GM12878 (cell line): ENCODE measurements at places on chromosomes 3 and 15.
A peak's percentile ranks its signal among the peaks of the same experiment; 100 is the strongest.

DNA sequence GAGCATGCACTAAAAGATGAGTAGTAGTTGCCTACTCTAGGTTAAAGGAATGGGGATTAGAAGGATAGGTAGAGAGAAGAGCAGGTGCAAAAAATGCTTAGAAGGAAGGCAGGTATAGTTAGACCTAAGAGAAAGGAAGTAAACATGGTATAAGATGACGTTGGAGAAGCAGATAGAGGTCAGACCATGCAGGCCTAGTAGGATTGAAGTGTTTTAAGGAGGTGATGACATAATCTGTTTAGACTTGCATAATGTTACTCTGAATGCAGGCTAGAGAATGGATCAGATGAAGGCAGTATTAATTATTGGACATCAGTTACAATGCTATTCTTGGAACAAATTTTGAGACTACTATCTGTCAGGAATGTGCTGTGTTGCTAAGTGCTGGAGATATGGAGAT, 11.1 kb upstream of the ECT2 start:
- H3K27me3 ChIP-seq: no peaks in the 10 kb centered on the region
- H3K36me3 ChIP-seq: no peaks in the 10 kb centered on the region
- no peak for DNase-seq
- H3K4me3 ChIP-seq: no peak overlapping the region

DNA sequence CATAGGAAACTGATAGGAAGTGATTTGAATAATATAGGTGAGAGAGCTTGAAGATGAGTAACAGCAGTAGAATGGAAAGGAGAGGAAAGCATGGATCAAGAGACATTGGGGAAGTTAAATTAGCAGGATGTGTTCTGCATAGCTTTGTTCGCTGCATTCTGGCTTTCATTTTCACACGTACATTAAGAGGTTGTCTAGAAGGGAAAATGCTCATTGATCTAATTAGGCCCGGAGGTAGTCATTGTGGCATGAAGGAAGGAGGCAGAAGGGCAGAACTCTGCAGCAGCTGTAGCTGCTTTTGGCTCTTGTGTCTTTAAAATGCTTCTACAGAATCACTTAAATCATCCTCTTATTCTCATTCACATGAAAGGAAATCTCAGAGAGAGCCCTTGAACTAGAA, 40.3 kb downstream of the KCNAB1 start:
- H3K27ac ChIP-seq: no peak overlapping the region
- DNase-seq: peak; percentile 23
- no peaks in the 10 kb centered on the region for H3K27me3 ChIP-seq
- no peak overlapping the region for H3K4me3 ChIP-seq

- peak; percentile 8 for DNase-seq
- H3K4me3 ChIP-seq: no peak overlapping the region
- no peaks in the 10 kb centered on the region for H3K27me3 ChIP-seq
- H3K36me3 ChIP-seq: no peaks in the 10 kb centered on the region
Observed at GRCh38 chr15:32765236-32765635, 47.4 kb downstream of the GREM1 start.

DNA sequence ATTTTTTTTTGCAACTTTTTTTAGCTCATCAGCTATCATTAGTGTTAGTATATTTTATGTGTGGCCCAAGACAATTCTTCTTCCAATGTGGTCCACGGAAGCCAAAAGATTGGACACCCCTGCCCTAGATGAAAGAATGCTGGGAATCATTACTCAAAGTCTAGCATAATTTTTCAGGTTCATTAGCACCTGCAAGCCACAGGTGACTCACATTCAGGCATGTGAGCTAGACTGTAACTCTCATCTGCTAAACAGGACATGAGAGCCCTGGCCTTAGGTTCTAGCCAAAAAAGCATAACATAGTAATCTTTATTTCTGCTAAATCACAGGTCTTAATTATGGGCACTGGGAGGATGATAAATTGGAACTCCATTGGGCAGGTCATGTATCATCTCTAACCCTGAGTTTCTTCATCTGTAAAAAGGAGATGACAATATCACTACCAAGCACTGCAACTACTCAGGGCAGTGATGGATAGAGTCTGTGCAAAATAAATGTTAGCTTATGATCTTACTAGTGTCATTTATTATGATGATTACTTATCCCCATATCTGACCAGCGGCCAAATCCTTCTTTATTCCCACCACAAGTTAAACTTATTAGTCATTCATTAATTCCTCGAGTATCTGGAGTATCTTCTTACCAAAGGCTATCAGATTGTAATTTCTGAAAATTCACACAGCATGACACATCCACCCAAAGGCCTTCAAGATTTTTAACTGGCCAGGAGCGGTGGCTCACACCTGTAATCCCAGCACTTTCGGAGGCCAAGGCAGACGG, 125.0 kb downstream of the PLD1 start:
- H3K27me3 ChIP-seq: no peaks in the 10 kb centered on the region
- no peaks in the 10 kb centered on the region for H3K4me1 ChIP-seq
- H3K27ac ChIP-seq: no peak overlapping the region
- H3K36me3 ChIP-seq: no peaks in the 10 kb centered on the region
- no peak overlapping the region for H3K4me3 ChIP-seq

DNA sequence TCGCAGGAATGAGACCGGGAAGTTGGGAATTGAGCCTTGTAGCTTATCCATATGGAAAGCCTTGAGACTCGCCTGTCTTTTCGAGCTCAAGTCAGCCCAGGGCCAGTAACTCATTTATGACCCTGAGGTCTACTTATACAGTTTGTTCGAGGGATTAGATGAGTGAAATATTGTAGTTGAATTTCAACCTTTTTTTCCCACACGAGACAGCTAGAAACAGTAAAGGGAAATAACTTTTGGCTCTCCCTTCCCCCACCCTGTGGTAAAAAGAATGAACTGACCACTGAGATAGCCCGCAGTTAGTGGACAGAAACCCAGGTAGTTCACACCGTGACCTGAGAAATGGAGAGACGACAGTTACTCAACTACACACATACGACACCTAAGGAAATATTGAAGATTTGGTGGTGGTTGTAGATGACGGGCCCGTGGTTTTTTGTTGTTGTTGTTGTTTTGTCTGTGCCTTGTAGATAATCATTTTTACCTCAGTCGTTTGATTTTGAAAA, 841 bp downstream of the EIF3J start:
- peak overlapping the region; percentile 70 for H3K4me3 ChIP-seq
- DNase-seq: no peak
- no peaks in the 10 kb centered on the region for H3K36me3 ChIP-seq
- peaks cover 4% of the 10 kb centered on the region; the same call in 1 of the 2 replicates for H3K4me1 ChIP-seq
- H3K27me3 ChIP-seq: no peaks in the 10 kb centered on the region
- peak overlapping the region; percentile 92 for H3K27ac ChIP-seq

DNA sequence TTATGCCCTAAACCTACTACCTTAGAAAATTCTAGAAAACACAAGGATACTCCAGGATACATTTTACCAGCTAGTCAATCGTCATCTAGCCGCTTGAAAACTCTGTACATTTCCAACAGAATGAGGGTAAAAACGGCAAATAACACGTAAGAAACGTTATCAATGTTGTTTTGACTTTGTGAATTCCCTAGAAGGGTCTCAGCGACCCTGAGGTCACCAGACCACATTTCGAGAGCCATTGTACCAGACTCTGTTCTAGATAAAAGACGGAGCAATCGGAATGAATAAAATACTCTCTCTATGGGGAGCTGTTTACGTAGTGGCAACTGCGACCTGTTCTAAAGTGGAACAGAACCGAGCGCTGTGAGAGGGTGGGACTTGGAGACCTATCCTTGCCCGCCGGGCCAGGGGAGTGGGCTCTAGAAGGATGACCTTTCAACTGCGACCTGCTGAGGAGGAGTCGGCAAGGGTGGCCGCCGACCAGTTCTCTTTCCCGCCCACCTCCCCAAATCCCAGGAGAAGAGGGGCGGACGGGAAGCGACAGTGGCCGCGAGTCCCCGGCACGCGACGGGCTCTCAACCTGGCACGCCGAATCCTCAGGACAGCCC, 778 bp upstream of the AP4E1 start:
- no peak for DNase-seq
- H3K36me3 ChIP-seq: no peaks in the 10 kb centered on the region
- H3K4me3 ChIP-seq: peak overlapping the region; percentile 99
- peak overlapping the region; percentile 90 for H3K27ac ChIP-seq
- H3K4me1 ChIP-seq: no peaks in the 10 kb centered on the region; the same call in 1 of the 2 replicates

DNA sequence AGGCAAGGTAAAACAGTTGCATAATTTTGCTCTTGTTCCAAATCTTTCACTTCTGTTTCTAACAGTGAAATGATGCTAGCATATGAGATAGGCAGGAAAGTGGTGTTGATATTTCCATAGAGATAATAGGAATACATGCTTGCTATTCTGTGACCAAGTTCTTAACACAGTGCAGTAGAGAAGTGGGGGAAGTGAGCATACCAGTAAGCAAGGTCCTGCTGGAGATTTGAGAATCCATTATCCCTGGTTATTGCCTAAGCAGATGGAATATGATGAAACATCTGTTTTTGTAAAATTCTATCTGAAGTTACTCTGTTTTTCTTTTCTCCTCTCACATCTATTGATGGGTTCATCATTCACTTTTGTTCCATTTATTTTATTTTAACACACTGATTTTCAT, 28.7 kb downstream of the USP8 start:
- no peak overlapping the region for H3K4me3 ChIP-seq
- no peaks in the 10 kb centered on the region for H3K27me3 ChIP-seq
- H3K4me1 ChIP-seq: no peaks in the 10 kb centered on the region; the same call in 1 of the 2 replicates
- no peak overlapping the region for H3K27ac ChIP-seq
- no peak for DNase-seq
- peaks cover 19% of the 10 kb centered on the region for H3K36me3 ChIP-seq

DNA sequence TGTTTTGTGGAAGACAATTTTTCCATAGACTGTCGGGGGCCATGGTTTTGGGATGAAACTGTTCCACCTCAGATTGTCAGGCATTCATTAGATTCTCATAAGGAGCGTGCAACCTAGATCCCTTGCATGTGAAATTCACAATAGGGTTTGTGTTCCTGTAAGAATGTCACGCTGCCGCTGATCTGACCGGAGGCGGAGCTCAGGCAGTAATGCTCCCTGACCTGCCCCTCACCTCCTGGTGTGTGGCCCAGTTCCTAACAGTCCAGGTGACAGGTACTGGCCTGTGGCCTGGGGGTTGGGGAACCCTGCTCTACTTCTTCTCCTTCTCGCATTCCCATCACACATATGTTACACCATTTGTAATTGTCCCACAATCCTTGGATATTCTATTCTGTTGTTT, 11.0 kb downstream of the CHRNA7 start:
- no peaks in the 10 kb centered on the region for H3K27me3 ChIP-seq
- H3K4me3 ChIP-seq: no peak overlapping the region
- H3K4me1 ChIP-seq: no peaks in the 10 kb centered on the region
- no peaks in the 10 kb centered on the region for H3K36me3 ChIP-seq

DNA sequence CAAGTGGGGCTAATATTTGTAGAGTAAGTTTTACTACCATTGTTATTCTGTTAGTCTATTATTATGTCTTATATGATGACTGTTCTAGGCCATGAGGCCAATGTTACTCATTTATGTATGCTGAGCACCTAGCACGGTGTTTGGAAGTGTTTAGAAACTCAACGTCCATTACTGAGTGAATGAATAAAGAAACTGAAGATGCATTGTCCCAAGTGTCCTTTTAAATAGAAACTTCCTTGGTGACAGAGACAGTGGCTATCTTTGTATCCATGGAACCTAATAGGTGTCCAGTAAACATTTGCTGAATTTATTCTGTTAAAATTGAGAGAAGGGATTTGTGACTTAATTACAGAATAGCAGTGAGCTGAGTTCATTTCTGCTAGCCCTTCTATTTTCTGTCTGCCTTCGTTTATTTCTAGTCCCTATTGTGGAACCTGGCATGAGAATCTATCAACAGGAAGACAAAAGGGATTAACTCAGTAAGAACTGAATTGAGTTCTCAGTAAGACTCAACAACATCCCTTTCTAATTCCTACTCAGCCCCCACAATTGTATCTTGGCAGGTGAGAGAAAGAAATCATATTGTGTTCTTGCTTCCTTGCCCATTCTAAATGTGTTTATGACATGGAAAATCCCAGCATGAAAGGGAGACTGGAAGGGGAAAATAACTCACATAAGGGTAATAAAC, 246.6 kb upstream of the LRRC3B start:
- no peak for DNase-seq
- H3K4me1 ChIP-seq: no peaks in the 10 kb centered on the region
- no peak overlapping the region for H3K4me3 ChIP-seq
- no peak overlapping the region for H3K27ac ChIP-seq
